ENCODE measurements at places on chromosomes 3 and 15.

GRCh38 chr3:97772926-97773325 is 8.4 kb downstream of the ARL6 start:
- no peak for DNase-seq

DNA sequence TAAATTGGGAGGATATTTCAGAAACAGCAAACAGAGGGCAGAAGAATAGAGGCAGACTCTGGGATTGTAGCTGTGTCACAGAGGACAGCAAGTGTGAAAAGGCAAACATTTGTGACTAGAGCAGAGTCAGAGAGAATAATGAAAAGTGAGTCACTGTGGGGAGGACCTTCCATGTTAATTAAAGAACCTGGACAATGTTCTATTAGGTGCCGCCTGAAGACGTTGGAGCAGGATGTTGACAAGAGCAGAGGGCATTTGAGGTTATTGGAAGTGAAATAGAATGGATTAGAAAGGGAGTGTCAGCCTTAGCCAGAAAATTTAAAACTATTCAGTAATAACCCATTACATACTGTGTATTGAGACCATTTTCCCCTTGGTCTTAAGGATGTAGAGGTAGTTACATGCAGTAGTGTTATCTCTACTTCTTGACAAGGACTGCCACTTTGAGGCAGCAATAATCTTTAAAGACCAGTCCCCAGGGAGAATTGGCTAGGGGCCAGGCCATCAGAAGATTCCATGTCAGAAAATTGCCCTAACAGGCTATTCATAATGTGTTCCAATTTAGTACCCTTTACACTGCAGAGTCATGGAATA is 5.8 kb downstream of the ACKR2 start:
- DNase-seq, result no peak

GRCh38 chr3:143584474-143584873 is 263.8 kb downstream of the SLC9A9 start:
- no peak for DNase-seq

- DNase-seq, result no peak
These were observed 11.9 kb downstream of the PRICKLE2 start for GRCh38 chr3:64213224-64213878.

- DNase-seq, result no peak
These were observed 385.9 kb upstream of the BCHE start for GRCh38 chr3:166223120-166223519.

Measured in stimulated activated CD8-positive, alpha-beta memory T cell treated with anti-CD3 and anti-CD28 coated beads, Interleukin-4, amount 100 ng/mL, for 4 hours (primary cell).